ENCODE measurements at places on chromosomes 12 and 14.

DNA sequence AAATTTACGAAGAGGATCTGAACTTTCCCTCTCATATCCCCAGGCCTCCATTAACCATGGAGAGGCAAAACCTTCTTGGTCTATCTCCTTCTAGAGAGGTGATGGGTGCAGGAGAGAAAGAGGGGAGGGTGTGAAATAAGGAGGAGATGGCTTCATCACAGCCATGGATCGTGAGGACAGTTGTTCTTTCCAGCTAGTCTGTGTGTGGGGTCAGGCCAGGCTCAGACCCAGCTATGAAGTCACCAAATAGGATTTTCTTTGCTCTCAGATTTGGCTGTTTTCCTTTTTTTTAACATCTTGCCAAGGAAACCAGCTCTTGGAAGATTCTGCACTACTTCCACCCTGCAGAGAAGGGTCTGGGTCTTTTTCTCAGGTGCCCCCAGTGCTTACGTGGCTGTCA is 64.9 kb upstream of the FAM181A start:
- DNase-seq: no peak

DNA sequence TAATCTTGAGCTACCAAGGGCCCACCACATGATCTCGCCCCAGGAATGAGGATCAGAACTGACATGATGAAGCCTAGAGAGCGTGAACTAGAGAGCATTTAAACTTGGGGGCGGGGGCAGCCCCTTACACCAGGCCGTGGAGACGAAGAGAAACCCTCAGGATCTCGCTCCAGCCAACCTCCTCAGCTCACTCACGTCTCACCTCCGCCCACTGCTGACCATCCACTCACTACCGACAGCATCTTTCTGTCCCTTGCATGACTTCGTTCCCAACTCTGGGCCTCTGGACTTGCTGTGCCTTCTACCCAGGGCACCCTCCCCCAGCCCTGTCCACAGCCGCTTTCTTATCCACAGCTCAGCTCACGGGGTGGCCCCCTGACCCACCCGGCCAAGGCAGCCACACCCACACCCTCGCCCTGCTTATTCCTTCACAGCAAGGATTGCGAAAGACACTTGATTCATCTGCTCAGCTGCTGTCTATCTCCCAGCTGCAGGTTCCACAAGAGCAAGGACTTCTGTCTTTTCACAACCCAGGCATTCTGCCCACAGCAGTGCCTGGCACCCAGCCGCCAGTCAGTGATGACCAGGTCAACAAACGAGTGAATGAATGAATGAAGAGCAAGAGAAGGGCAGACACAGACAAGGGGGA is 6.4 kb downstream of the STX2 start:
- no peak for DNase-seq

DNA sequence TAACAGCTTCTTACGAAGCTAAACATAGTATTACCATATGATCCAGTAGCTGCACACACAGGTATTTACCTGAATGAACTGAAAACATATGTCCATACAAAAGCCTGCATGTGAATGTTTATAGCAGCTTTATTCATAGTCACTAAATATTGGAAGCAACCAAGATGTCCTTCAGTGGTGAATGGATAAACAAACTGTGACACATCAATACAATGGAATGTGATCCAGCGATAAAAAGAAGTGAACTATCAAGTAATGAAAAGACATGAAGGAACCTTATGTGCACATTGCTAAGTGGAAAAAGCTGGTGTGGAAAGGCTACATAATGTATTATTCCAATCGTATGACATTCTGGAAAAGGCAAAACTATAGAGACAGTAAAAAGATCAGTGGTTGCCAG is 38.1 kb upstream of the JDP2 start:
- no peak for DNase-seq

DNA sequence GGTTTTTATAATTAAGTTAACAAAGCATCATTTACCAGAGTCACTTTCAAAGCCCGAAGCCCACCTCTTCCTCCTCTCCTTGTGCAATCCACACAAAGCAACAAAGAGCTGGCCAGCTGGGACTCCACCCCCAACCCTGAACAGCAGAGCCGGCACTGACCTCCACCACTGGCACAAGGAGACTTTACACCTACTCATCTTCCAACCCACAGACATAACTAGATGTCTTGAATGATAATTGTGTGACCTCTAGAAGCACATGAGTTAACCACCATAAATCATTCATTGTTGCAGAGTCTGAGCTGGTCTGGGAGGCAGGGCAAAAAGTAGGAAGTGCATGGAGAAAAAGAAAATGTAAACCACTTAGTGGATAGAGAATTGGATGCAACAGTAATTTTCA is 72.2 kb downstream of the ST8SIA1 start:
- DNase-seq: no peak

GRCh38 chr12:56749359-56749758 is 2.8 kb downstream of the PRIM1 start:
- DNase-seq: no peak

GRCh38 chr12:2208837-2209635 is 156.2 kb downstream of the CACNA1C start:
- no peak for DNase-seq

- no peak for DNase-seq
Measured at GRCh38 chr12:74849801-74850200, 312.2 kb downstream of the ATXN7L3B start.

DNA sequence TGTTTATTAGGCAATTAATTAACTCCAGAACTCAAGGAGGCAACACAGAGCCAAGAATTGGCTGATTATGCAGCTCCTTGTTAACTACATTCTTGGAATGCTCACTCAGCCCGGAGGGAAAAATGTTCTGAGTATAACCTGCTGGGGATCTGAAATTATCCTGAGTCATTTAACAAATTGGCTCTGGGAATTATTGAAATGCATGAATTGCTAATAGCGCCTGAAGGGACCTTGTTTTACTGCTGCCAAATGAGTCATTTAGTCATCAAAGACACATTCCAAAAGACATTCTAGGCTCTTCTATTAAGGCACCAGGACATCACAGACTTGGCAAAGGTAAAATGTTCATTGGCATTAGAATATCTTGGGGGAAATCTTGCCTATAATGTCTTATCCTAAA is 13.0 kb downstream of the TMEM52B start:
- no peak for DNase-seq

- DNase-seq: no peak
Measured at GRCh38 chr12:15278816-15279658, 43.3 kb upstream of the PTPRO start.

All from activated T-helper 9 cell treated with anti-CD3 and anti-CD28 coated beads, Interleukin-2, amount 50 U/mL, for 16 hours (primary cell).